ENCODE measurements at places on chromosomes 3 and 15.

DNA sequence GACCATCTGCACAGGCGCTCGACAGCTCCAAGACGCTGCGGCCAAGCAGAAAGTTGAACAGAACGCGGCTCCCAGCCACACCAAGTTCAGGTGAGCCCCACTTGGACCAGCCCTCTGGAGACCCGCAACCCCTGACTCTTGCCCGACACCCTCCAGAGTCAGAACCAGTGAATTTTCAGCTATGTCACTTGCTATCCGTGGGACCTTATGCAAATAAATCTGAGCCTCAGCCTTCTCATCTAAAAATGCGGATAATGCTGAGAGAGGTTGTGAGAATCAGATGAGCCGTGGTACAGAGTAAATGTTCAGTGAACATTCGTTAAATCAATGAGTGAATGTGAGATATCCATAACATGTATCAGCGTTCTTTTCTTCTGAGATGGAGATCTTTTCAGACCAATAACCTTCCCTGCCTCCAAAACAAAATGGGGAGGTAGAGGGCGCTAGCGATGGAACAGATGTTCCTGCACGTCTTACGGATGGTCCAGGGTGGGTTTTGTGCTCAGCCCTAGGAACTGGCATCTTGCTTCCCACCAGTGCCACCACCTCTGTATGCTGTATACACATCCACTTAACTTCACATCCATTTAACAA is 524 bp downstream of the MRPS11 start:
- DNase-seq: no peak

GRCh38 chr3:55955891-55956477 is 468.9 kb upstream of the WNT5A start:
- DNase-seq: no peak

GRCh38 chr3:190680691-190681090 is 166.8 kb downstream of the IL1RAP start:
- DNase-seq: no peak

- DNase-seq: no peak
Observed at GRCh38 chr3:557972-558371, 361.4 kb downstream of the CHL1 start.

- peak; percentile 55 for DNase-seq
Observed at GRCh38 chr3:48598323-48599076, 3.4 kb upstream of the COL7A1 start.

DNA sequence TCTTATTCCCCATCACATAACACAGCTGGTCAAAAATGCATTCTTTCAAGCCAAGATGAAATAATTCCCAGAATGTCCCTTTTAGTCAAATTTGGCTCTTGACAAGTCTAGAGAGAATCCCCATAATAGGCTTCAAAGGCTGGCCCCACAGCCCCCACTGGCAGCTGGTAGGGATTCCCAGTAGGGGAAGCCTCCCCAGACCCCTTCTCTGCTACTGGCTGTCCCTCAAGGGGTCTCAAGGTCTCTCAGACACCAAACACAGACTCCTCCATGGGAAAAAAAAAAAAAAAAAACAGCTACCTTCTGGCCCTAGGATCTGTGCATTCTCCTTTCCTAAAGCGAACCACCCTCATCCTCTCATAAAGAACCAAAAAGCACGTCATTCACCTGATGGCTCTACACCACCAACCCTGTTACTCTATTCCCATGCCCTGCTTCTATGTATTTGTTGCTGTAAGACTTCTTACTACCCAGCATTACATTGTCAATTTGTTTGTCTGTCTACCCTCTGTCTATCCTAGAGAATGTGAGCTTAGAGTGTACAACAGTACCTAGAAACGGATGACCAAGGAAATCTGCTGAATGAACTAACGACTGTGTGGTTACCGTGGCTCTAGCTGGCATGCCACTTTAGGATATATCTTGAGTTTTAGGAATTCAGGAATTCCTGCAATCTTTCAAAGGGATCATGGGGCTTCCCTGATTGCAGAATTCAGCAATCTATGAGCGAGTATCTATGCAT is 164.1 kb upstream of the NSMCE3 start:
- DNase-seq: no peak

Data from left cardiac atrium (tissue), 4 donors.